GM20000 (cell line): ENCODE measurements at places on chromosomes 16 and 17.

DNA sequence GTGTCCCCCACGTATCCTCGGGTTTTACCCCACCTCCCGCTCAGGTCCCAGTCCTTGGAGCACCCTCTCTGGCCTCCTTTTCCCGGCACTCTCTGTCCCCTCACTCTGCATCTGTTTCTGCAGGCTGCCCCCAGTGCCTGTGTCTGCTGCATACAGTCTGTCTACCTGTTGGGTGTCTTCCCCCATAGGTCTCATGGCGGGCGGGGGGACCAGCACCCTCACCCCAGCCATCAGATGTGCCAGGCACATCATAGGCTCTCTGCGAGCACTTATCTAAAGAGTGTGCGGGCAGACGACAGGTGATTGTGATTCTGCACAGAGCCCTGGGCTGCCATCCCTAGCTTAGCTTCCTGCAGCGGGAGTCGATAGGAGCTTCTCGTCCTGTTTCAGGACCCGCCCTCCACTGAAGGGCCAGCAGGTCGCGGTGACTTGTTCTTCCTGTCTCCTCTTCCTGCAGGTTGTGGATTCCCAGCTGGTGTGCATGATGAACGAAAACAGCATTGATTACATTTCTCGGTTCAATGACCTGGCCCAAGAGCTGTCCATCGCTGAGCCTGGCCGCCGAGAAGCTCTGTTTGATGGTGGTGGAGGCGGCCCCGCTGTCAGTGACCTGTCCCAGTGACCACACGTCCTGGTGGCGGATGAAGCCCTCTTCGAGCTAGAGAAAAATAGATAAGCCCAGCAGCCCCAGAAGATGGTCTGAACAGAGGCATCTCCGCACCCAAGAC, 4.5 kb upstream of the JPT2 start:
- DNase-seq: no peak

- DNase-seq: no peak
Observed at GRCh38 chr17:72429066-72429638, 308.3 kb downstream of the SOX9 start.

GRCh38 chr17:31695456-31696090, 163.5 kb downstream of the COPRS start:
- DNase-seq: no peak

- DNase-seq: no peak
Observed at GRCh38 chr16:72198021-72198711, 26.2 kb upstream of the PMFBP1 start.

DNA sequence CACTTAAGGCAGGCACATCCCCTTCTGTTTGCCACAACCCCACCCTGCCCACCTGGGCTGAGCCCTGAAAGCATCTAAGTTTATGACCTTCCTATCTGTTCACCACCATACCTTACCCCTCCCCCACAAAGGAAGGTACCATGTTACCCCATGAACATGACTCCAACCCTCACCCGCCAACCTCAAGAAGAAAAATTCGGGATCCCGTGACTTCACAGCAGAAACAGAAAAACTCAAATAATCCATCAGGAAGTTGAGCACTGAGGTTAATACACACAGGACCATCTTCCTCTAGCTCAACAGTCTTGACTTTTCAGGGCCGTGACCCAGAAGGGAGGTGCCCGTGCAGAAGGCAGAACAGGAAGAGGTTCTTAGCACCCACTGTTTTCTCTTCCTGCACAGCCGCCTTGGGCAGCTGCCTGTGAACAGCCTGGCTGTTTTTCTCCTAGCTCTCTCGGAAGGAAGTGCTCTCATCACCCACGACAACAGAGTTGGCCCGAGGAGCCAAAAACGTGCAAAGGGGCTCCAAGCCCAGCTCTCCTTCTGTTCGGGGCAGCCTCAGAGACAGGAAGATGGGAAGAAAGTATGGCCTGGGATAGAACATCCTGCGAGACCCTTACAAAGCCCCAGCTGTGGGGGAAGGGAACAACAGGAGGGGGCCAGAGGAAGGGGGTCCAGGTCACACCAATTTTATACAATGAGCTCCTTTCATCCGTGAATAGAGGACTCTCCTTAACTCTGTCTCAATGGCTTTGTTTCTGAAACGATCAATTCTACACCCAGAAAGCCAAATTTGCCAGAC, 101.1 kb downstream of the XYLT1 start:
- DNase-seq: peak; percentile 53

DNA sequence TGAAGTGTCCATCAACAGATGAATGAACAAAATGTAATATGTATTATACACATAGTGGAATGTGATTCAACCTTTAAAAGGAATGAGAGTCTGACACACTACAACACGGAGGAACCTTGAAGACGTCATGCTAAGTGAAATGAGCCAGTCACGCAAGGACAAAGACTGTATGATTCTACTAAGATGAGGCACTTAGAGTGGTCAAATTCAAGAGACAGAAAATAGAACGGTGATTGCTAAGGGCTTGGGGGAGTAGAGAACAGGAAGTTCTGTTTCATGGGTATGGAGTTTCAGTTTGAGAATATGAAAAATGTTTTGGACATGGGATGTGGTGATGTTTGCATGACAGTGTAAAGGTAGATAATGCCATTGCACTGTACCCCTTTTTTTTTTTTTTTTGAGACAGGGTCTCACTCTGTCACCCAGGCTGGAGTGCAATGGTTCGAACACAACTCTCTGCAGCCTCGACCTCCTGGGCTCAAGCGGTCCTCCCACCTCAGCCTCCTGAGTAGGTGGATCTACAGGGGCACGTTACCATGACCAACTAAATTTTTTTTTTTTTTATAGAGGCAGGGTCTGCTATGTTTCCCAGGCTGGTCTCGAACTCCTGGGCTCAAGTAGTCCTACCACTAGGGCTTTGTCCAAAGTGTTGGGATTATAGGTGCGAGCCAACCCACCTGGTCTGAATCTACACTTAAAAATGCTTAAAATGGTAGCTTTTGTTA, 2.9 kb upstream of the CCDC102A start:
- DNase-seq: peak; percentile 61

DNA sequence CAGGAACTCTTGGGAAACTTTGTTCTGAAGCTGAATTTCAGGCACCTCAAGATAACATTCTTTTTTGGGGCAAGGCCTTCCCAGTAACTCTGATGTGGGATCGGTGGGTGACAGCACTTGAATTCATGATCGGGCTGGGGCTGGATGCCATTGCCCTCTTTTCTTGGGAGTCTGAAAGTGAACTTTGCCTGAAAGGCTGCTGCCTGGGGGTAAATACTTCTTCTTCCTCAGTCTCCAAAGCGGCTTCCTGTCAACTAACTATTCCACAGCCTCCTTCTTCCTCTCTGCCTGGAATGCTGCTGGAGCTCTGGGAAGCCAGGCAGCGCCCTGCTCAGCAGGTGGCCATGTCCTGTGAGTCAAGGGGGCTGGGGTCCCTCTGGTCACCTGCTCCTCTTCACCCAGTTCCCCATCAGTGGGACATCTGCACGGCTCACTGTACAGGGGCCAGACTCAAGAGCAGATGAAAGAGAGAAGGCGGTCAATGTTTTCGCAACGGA, 79.5 kb downstream of the WIPI1 start:
- no peak for DNase-seq

DNA sequence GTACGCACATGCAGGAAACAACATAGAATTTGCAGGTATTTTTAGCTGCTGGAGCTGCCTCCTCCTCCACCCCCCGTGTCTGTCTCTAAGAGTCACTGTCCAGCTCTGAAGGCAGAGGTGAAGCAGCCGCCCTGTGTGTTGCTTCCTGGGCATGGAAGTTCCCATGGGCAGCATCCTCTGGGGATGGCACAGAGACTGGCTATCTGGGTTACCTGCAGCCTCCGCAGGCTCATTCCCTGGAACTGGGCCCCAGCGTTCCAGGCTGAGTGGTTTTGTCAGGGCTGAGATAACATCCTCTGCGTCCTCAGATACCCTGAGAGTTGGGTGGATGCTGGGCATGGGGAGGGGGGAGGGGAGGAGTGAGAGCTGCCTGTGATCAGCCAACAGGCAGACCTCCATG, 41.5 kb upstream of the MRTFB start:
- DNase-seq: no peak

- DNase-seq: no peak
Observed at GRCh38 chr16:69532641-69533455, 32.9 kb upstream of the NFAT5 start.

- DNase-seq: peak; percentile 99
Observed at GRCh38 chr17:45247429-45248131, 14.3 kb downstream of the SPATA32 start.

DNA sequence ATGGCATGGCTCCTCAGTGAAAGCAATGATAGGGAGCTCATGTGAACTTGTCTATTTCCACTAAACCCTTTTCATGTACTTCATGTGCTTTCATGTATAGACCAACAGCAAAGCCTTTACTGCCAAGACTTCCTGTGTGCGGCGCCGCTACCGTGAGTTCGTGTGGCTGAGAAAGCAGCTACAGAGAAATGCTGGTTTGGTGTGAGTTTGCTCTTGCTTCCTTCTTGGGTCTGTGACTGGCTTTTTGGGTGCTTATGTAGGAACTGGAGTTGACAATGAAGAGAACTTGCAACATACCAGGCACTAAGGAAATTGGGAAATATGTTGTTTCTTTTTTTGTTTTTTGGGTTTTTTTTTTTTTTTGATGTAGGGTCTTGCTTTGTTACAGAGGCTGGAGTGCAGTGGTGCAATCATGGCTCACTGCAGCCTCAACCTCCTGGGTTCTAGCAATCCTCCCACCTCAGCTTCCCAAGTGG, 5.7 kb downstream of the SNX11 start:
- peak; percentile 58 for DNase-seq

GRCh38 chr17:6162892-6163291, 92.7 kb downstream of the WSCD1 start:
- no peak for DNase-seq

- DNase-seq: no peak
Observed at GRCh38 chr16:62732092-62732491, 695.9 kb upstream of the CDH8 start.

DNA sequence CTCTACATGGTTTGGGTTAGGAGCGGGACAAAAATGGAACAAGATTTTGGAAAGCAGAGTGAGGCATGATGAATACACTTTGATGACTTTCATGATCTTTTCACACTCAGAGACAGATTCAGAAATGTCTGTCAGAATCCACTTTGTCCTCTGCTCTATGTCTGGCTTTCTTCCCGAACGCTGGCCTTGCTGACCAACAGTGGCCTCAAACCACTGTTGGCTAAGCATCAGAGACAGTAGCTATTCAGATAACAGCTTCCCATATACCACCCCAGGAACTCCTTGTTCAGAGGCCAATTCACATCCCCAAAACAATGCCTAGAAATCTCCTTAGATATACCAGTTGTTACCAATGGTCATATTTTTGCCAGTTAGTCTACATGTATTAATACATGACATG, 40.9 kb downstream of the FBXL20 start:
- DNase-seq: no peak
